Activated T-cell treated with anti-CD3 and anti-CD28 coated beads, Interleukin-2, amount 50 U/mL, for 4 hours (primary cell): ENCODE measurements at places on chromosomes 2 and 18.

GRCh38 chr2:58906081-58906645 lies 665.0 kb upstream of the FANCL start:
- no peak for DNase-seq

- DNase-seq, result no peak
Observed at GRCh38 chr18:23141104-23141999, 6.1 kb downstream of the CABLES1 start.

GRCh38 chr2:45889620-45890370 lies 238.3 kb downstream of the PRKCE start:
- no peak for DNase-seq

DNA sequence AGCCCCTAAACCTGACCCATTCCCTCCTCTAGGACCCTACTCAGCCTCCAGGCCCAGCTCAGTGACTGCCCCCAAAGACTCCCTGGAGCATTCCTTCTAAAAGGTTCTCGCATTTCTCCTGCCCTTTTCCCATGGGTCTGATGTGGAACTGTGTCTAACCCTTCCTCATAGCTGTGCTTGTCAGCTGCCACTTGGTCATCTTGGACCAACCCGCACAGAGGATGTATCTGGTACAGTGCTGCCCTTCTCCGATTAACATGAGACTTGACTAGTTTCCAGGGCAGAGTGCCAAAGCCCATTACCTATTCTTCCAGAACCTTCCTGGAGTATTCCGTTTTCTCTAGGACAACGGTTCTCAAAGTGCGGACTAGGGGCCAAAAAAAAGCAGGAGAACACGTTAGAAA lies 518 bp upstream of the NFU1 start:
- DNase-seq, result no peak

DNA sequence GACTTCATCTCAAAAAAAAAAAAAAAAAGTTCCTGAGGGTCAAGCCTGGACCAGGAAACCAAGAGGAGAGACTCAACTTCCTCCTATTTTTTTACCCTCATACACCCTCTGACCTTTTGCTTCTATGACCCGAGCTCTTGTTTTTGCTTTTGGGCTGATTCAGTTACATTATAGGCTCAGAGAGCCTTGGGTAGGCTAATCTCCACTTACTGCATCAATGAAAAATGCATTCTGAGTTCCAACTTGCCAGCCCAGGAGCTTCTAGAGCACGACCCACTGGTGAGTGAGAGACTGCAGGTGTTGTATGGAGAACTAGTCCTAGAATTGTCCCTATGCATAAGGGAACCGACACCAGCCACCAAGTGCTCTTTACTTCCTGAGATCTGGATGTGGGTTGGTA lies 91.1 kb downstream of the CABLES1 start:
- no peak for DNase-seq

- no peak for DNase-seq
Observed at GRCh38 chr2:165857876-165858275, 63.8 kb upstream of the GALNT3 start.

- no peak for DNase-seq
Observed at GRCh38 chr18:61333271-61333745, at the start of gene CDH20. Gene CDH20, plus strand, starts transcription at chr18:61333430.

GRCh38 chr2:98598781-98599428 lies 9.4 kb downstream of the COA5 start:
- no peak for DNase-seq

DNA sequence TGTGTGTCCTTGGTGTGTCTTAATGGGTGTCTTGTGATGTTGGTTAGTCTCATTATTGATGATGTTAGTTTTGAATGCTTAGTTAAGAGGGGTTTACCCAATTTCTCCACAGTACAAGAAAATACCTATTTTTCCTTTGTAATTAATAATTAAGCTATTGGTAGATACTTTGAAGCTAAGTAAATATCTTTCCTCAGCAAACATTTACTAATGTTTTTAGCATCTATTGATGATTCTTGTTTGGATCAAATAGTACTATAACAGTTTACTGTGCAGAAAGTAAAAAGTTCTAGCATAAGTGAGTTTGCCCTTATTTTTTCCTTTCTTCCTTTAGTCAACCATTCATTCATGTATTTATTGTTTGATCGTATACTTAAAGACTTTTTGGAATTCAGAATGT lies 19.1 kb downstream of the MAP3K20 start:
- DNase-seq, result no peak

- DNase-seq, result no peak
Observed at GRCh38 chr2:32422133-32422532, 65.3 kb downstream of the BIRC6 start.

DNA sequence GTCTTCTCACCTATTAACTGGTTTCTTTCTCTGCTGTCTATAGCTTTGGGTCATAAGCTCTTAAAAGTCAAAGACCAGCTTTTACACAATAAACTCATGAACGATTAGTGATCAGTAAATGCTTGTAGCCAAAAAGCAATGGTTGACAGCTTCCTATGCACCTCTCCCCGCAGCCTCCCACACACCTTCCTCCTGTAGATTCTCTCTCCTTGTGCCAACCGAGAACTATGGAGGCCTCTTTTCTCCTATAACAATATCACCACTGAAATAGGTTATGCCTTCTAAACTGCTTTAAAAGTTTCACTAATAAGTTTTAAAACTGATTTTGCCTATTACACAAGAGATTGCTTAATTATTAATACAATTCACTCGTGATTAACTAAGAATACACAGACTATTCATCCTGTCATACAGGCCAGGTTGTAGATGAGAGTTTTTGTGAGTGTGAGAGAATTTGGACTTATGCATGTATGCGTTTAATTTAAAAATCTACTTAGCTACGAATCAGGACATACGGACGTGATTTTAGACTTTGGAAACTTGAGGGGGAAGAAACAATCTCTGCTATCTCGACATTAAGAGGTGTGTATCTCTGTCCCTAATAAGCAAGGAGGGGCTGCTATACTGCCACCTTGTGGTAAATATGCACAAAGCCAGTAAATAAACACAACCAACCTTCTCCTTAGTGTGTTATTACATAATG lies 229.1 kb upstream of the RBBP8 start:
- DNase-seq, result no peak

DNA sequence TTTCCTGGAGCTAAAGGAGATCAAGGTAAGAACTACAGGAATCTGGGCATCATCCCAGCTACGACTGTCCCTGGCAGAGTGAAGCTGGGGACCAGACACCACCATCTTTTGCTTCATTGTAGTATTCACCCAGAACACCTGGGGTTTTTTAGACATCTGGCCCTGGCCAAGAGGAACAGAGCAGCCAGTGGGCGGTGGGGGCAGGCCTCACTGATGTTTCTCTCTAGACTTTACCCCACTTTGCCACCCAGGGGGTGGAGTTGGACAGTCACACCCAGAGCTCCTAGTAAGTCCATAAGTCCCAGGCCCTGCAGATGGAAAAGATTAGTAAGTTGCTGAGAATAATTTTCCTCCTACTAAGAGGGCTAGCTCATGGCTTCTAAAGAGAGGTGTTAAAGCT lies 39.6 kb downstream of the MARCO start:
- DNase-seq, result no peak

- DNase-seq, result no peak
Observed at GRCh38 chr2:41723526-41723925, 324.3 kb upstream of the PKDCC start.

DNA sequence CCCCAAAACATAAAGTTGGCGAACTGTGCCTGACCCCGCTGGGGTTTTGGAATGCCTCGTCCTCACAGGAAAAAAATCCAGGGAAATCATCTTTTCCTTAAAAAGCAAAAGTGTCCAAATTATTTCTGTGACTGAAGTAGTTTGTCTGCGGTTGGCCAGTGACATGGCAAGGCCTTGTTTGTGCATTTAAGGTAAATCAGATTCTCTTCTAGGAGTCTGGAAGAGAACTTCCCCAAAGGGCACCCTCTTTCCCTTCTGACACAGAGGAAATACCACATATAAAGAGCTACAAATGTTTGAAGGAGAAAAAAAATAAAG lies 737 bp upstream of the CYB5A start:
- no peak for DNase-seq

DNA sequence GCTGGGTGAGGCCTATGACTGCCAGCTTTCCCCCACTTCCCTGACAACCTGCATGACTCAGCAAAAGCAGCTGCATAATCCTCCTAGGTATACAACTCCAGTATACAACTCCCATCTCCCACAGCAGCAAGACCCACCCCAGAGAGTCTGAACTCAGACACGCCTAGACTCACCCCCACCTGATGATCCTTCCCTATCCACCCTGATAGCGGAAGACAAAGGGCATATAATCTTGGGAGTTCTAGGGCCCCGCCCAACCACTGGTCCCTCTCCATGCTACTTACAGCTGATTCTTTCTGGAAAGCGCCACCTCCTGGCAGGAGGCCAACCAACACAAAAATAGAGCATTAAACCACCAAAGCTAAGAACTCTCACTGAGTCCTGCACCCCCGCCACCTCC lies 296.5 kb downstream of the DCC start:
- DNase-seq, result no peak

- DNase-seq, result no peak
Observed at GRCh38 chr18:13237641-13238040, 19.1 kb downstream of the LDLRAD4 start.

GRCh38 chr2:65081232-65081685 lies 25.0 kb downstream of the CEP68 start:
- no peak for DNase-seq

- DNase-seq, result no peak
Observed at GRCh38 chr18:27604583-27604982, 419.5 kb upstream of the CHST9 start.
